ENCODE measurements at places on chromosomes 5 and 9.
A peak's percentile ranks its signal among the peaks of the same experiment; 100 is the strongest.

- no peak for DNase-seq
These were observed 67.8 kb downstream of the NRG2 start for GRCh38 chr5:139975306-139975705.

- no peak for DNase-seq
These were observed 3.4 kb upstream of the PTGDS start for GRCh38 chr9:136973618-136974617.

DNA sequence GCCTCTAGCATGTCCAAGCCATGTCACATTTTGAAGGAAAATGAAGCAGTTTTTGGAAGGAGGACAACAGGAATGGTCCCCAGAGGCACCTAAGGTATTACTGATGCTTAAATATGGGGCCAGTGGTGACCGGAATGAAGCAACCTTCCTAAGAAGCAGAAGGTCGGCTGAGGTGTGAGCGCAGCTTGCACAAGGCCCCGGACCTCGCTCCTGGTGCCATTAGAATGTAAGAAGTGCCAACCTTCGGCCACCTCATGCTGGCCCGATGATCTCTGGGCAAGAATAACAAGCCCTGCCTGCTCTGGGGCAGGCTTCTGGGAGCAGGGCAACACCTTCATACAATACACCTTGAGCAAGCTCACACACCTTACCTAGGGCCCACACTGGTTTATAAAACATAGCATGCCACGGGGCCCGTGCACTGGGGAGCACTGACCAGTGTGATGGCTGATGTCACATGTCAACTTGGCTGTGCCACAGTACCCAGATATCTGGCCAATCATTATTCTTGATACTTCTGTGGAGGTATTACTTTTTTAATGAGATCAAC, 21.9 kb downstream of the SEMA4D start:
- no peak for DNase-seq

GRCh38 chr9:3948826-3949556, 350.9 kb downstream of the GLIS3 start:
- no peak for DNase-seq

DNA sequence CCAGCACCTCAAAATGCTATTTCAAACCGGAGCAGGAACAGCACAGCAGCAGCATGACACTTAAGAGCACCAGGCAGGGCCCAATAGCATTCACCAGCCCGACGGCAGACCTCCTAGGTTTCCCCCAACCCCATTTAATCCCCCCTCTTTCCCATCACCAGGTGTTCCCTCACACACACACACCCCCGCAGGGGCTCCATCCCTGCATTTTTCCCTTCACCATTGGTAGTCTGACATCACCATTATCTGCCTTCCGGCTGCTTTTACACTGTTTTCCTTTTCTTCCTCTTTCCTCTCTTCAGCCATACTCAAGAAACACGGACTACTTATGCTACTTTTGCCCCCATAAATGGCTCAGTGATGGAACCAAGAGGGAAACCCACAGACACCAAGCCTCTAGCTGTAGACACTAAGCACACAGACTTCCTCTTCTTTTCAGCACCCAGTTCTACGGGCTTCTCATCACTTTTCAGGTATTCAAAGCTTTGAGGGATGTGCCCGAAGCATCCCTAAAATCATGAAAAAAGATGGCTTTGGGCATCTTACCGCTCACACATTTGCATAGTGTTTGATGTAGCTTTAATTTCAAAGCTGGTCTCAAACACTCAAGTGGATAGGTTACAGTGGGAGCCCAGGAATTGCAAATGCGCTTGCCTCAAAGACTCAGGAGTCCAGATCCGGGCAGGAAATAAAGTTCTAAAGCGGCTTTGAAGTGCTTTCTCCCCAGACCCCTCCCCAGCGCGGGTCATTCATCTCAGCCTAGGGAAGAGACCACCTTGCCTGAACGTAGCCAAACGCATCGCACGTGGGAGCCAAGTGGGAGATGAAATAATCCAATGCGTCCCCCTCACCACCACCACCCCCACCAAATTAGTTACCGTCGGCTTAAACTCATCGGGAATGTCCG, 141.5 kb downstream of the TSSK1B start:
- no peak for DNase-seq

DNA sequence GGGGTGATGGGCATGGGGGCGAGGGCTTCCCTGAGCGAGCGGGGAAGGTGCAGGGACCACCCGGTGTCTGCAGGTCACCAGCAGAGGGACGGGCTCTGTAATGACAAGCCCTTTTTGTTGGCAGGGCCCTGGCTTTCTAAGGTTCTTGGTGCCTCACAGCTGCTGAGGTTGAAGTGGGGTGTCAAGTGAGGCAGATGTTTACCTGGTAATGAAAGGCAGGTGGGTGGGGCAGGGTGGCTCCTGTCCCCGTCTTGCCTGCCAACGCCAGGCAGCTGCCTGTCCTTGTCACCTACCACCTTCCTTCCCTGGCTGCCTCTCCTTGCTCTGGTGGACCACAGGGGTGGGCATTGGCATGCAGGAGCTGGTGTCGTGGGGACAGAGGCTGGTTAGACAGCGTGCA, 41.0 kb upstream of the SEMA4D start:
- DNase-seq = no peak

DNA sequence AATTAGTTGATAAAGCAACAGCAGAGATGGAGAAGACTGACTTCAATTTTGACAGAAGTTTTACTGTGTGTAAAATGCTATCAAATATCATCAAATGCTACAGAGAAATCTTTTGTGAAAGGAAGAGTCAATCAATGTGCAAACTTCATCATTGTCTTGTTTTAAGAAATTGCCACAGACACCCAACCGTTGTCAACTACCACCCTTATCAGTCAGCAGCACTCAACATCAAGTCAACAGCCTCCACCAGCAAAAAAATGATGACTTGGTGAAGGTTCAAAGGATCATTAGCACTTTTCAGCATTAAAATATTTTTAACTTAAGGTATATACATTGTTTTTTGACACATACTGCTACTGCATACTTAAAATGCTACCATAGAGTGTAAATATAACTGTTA, 888.8 kb downstream of the CDH18 start:
- no peak for DNase-seq

- DNase-seq = no peak
These were observed 100.9 kb downstream of the FBXO38 start for GRCh38 chr5:148484651-148485050.

- no peak for DNase-seq
These were observed 162.9 kb upstream of the FTMT start for GRCh38 chr5:121688781-121689180.

DNA sequence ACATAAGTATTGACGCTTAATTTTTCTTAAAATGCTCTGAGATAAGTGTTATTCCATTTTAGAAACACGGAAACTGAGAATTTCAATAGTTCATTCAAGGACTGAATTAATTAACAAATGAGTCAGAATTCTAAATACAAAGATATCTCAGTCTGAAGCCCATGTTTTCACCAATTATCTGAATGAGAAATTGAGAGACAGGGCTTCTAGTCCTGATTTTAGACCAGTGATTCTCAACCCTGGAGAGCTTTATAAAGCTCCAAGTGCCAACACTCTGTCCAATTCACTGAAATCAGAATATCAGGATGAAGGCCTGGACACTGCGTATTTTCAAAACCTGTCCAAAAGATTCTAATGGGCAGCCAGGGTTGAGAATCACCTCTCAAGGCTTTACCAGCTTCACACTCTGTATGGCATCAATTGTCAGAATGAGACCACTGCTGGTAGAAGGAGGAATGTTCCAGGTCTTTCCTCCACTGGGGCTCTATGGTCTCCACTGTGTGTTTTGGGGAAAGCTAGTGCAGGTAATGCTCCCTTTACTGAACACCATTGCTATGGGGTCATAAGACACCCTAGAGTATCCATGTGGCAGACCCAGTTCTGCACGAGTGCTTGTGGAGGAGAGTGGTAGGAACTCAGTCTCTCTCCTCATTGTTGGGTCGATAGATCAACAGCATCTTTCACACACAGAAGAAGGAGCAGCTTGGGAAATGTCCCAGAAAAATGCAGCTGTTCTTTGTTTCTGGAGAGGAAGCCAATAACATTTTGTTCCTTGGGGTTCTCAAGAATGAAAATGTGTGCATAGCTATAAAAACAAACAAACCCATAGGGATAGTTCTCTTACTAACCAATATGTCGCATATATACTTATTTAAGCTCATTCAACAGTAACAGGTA, 99.7 kb upstream of the OSMR start:
- no peak for DNase-seq

DNA sequence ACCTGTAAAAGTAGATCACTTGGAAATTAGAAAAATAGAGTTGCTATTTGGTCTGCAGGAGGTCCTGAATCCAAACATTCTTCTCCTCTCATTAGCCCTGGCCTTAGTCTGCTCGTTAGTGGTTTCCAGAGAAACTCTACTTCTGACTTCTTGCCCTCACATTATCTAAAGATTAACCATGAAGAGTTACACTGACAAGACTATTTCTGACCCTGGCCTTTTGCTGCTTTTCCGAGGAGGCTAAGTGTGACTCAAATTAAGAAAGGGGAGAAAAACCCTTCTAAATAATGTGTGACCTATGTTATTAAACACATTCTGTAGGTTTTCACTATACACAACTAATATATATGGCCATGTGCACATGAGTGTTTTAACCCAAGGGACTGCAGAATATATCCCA, 302.4 kb downstream of the RAB3C start:
- DNase-seq = no peak

DNA sequence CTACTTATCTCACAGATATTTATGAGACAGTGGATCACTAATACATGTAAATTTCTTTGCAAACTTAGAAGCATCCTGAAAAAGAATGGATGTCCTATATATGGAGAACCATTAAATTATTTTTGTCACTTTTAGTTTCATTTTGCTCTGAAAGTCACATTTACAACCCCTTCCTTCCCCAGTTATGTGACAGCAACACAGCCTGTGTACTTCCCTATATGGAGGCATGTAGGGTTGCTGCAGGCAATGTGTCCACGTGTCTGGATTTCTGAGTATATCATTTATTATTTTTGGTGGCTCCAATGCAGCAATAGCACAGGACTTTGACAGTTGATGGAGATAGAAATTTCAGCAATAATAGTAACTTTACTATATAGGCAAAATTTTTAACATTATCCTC, 156.4 kb downstream of the ST8SIA4 start:
- no peak for DNase-seq

GRCh38 chr9:84731696-84732095, 62.2 kb downstream of the NTRK2 start:
- no peak for DNase-seq

DNA sequence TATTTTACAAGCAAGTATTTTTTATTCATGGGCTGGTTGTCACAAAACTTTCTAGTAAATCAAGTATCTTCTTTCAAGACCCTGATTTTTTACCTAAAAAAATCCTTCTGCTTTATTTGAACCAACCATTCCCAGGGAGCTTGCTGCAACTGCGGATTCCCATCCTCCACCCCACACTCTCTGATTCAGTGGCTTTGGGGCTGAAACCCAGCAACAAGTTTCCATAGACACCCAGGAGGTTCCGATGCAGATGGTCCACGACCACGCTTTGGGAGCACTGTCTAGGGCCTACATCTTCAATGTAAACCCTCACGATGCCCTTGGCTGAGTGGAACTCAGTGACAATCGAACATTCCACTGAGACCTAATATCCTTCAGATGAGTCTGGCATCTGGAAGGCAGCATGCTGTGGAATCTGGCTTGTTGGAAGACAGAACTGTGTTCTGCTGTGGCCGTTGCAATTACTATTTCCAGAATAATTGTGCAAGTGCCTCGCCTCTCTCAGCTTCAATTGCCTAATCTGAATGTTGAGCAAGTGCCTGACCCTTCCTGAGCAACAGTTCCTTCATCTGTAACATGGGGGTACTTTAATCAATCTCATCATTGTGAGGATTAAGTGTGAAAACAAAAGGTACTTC, 105.1 kb downstream of the INSYN2B start:
- no peak for DNase-seq

DNA sequence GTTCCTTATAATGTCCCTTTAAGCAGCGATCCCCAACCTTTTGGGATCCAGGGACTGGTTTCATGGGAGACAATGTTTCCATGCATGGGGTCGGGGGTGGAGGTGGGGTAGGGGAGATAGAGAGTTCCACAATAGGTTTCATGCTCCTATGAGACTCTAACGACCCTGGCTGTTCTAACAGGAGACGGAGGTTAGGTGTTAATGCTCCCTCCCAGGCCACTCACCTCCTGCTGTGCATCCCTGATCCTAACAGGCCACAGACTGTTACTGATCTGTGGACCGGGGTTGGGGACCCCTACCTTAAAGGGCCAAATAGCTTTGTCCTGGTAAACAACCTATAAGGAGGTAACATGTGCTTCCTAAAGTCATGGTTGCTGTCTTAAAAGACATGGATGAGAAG, 602.5 kb upstream of the RGMB start:
- DNase-seq = no peak

GRCh38 chr9:97412626-97413385, 910 bp downstream of the TDRD7 start:
- no peak for DNase-seq

- no peak for DNase-seq
These were observed at the start of gene CLIC3 for GRCh38 chr9:136996361-136997292. Gene CLIC3 (minus strand): TSS chr9:136996568. CDS start chr9:136996543, 25 bp downstream.

GRCh38 chr5:13427827-13428557, 516.5 kb downstream of the DNAH5 start:
- no peak for DNase-seq

GRCh38 chr9:126211441-126212074, 115.1 kb upstream of the MVB12B start:
- no peak for DNase-seq

DNA sequence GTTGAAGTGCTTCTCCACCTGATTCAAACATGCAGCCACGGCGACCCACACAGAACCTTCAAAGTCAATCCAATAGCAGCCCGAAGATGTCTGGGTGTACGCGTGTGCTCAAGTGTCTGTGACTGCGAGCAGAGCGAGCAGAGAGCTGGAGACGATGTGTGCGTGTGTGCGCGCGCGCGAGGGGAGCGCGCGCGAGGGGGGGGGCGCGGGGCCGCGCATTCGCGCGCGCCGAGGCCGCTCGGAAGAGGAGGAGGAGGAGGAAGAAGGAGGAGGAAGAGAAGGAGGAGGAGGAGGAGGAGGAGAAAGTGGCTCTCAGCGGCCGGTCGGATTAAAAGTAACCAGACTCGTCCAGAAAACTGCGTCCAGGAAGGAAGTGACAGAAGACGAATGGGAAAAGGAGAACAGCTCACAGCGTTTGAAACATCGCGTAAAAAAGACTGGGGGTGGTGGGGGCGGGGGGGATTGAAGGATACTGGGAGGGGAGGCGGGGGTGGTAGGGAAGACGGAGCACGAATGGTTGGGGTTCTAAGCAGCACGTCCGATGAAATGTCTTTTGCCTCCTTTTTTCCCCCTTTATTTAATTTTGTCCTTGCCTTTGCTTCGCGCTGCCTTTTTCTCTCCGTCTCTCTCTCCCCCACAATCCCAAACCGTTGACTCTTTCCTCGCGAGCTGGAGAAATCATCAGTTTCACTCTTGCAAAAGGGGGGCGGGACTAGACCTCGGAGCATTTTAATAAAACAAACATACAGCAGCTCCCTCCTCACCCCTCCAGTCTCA, at the start of gene MEF2C:
Gene MEF2C (minus strand): TSS at position 126 of the 777 bp plus-strand sequence. CDS start 59,396 bp downstream, outside the sequence.
- DNase-seq = peak; percentile 58

DNA sequence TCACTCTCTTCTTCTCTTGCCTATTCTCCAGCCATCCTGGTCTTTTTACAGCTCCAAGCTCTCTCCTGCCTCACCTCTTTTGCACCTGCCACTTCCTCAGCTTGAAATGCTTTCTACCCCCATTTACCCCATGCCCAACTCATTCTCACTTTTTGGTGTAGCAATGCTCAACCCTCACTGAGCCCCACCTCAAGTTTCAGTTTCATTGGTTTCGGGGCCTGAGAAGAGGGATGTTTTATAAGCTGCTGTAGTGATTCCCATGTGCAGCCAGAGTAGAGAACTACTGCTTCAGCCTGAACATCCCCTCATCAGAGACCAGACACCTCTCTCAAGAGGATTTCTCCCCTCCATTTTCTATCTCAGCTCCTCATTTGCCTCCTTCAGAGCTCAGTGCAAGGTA, 45.2 kb upstream of the FYB1 start:
- no peak for DNase-seq

- DNase-seq = peak; percentile 31
These were observed 64.1 kb upstream of the SPOCK1 start for GRCh38 chr5:137563301-137563645.
